ENCODE measurements at places on chromosomes 12 and 14.

GRCh38 chr12:94806617-94807016, 156.3 kb upstream of the TMCC3 start:
- no peak for DNase-seq

- no peak for DNase-seq
Observed at GRCh38 chr14:58639842-58640484, 2.2 kb downstream of the DACT1 start.

GRCh38 chr12:2118061-2118460, 65.3 kb downstream of the CACNA1C start:
- no peak for DNase-seq

GRCh38 chr12:457676-458075, 2.1 kb upstream of the B4GALNT3 start:
- no peak for DNase-seq

- no peak for DNase-seq
Observed at GRCh38 chr14:71711619-71712018, 220.6 kb upstream of the RGS6 start.

DNA sequence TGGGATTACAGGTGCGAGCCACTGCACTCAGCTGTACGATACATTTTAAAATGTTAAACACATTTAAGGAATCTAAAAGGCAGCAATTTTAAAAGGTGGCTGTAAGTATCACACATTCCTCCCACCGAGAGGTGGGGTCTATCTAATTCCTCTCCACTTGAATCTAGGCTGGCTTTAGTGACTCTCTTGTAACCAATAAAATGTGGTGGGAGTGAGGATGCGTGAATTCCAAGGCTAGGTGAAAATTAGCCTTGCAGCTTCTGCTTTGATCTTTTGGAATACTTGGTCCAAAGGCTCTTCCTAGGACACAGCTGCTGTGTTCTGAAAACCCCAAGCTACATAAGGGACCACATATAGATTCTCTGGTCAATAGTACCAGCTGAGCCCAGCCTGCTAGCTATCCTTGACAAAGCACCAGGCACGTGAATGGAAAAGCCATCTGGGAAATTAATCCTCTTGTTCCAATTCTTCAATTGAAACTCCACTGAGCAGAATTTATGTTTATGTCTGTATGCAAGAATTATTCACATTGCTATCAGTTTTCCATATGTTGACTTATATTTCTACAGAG, 8.8 kb upstream of the GPRC5D start:
- no peak for DNase-seq

DNA sequence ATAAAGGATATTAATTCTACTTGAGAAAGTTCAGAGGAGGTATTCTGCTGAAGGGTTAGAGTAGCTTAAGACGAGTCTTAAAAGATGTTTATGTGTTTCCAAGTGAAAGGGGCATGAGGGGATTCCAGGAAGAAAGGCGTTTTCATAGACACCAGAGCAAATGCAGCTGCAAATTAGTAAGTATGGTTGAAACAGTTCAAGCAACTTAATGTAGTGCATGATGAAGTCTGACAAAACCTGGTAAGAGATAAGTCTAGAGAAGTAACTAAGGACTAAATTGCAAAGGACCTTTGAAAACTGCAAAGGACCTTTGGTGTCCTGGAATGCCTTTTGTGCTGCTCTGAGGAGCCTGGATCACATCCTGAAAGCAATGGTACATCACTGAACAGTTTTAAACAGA, 11.5 kb downstream of the LUM start:
- no peak for DNase-seq

DNA sequence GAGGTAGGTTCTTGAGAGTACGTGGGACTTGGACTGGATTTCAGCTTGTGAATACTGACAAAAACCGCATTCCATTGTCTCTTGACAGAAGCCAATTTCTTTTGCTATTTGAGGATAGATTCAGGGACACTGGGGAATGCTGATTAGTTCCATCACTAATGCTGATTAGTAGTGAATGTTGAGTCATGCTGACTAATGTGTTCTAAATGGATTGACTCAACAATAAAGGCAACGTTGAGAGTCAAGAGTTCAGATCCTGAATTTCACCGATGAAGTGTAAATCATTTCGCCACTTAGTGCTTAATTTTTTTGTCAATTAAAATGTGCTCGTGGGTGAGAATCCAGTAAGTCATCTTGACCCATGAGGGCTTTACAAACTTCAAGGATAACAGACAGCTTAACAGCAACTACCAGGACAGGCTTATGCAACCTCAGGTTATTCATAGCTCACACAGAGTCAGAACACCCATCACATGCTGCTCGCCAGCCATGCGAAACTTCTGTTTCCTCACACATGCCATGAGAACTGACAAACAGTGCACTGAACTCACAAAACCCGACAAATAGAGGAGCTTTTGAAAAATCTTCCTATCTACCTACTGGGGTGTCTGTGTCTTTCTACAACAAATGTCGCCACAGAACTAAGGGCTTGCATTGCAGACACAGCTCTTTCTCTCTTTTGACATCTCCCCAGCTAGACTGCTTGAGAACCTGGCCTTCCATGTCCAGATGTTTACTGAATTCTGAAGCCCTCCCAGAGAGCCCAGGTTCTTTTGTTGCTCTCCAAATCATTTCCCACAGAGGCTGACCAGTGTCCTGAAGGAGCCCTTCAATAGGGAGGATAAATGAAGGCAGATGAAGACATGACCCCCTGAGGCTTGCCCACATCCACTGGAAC, 316.4 kb downstream of the ZFP36L1 start:
- DNase-seq, result no peak

DNA sequence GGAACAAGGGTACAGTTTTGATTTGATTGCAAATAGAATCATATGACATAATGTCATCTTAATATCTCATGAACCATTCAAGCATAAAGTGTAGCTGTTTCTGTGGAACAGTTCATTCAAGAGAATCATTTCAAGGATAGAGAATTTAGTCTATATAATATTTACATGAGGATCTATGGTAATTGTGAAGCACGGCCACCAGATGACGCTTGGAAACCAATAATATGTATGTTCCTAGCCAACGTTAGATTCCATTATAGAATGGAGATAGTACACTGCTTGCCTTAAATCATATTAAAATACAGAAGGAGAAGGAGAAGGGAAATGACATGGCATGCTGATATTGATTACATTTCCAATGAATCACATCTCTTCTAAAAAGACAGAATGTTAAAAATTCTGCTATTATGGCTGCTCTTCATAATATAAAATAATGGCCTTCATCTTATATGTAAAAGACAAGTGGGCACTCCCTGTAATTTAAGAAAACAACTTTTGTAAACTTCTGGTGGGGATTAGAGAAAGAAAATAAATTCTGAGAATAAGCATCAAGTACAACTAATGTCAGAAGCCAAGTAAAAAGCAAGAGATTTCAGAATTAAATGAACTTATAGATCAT, 351.0 kb downstream of the NAV3 start:
- no peak for DNase-seq

- DNase-seq, result no peak
Observed at GRCh38 chr12:78002878-78003277, 172.2 kb downstream of the NAV3 start.

DNA sequence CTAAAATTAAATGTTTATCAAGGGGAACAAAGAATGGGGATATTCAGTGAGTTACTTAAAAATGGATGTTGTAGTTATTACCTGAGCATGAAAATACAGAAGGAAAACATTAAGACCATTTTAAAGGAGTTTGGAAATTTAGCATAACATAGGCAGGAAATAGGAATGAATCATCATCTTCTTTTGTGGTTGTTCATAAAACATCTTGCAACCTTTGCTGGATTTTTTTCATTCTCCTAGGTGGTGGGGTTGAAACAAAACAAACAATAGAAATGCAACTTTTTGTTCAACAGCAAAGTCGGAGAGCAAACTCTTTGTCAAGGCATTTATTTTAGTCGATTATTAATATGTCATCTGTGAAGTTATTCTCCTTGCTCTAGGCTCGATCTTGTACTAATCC, 275.1 kb downstream of the IPO8 start:
- no peak for DNase-seq
